IgD-negative memory B cell (primary cell): ENCODE measurements at places on chromosomes 2 and 18. TPM values are rescaled to one million over a fixed set of nuclear protein-coding genes. Genes with fewer than 3 reads are reported as not detected.

The MTX2 gene
- 21.7 TPM for polyA plus RNA-seq

The HOXD9 gene
- not detected for polyA plus RNA-seq

The EMILIN1 gene
- polyA plus RNA-seq: 0.61 TPM

The LTBP1 gene
- not detected for polyA plus RNA-seq

The PID1 gene
- not detected for polyA plus RNA-seq

The ASB18 gene
- polyA plus RNA-seq: not detected

The TIA1 gene
- polyA plus RNA-seq: 54.1 TPM

The TMEM37 gene
- not detected for polyA plus RNA-seq

The TUBA3D gene
- not detected for polyA plus RNA-seq

The TEX44 gene
- polyA plus RNA-seq: not detected

The C2orf66 gene
- not detected for polyA plus RNA-seq

The COL3A1 gene
- not detected for polyA plus RNA-seq

The HPCAL1 gene
- 89.2 TPM for polyA plus RNA-seq

The LYPD6B gene
- polyA plus RNA-seq: 7.8 TPM

The RIT2 gene
- not detected for polyA plus RNA-seq

The ST6GAL2 gene
- polyA plus RNA-seq: not detected

The ASXL2 gene
- polyA plus RNA-seq: 8.4 TPM

The ANKRD30BL gene
- 0.64 TPM for polyA plus RNA-seq

The ANO7 gene
- polyA plus RNA-seq: not detected

The CRYGD gene
- polyA plus RNA-seq: not detected

The ATP8B1 gene
- polyA plus RNA-seq: 0.50 TPM

The NEU2 gene
- polyA plus RNA-seq: not detected

The IFT172 gene
- polyA plus RNA-seq: 1.9 TPM

The RTP5 gene
- not detected for polyA plus RNA-seq

The KIF5C gene
- polyA plus RNA-seq: 2.0 TPM

The SUCLG1 gene
- 69.7 TPM for polyA plus RNA-seq

The AFF3 gene
- 85.9 TPM for polyA plus RNA-seq

The CNOT11 gene
- 46.8 TPM for polyA plus RNA-seq

The MEP1B gene
- 0.35 TPM for polyA plus RNA-seq

The TMEM163 gene
- polyA plus RNA-seq: 1.2 TPM

The C2orf15 gene
- 2.0 TPM for polyA plus RNA-seq

The SP100 gene
- 288 TPM for polyA plus RNA-seq

The MC2R gene
- polyA plus RNA-seq: not detected

The SULT1C4 gene
- not detected for polyA plus RNA-seq

The HOXD13 gene
- not detected for polyA plus RNA-seq

The IL36A gene
- polyA plus RNA-seq: not detected

The TFPI gene
- 0.09 TPM for polyA plus RNA-seq

The NEDD4L gene
- polyA plus RNA-seq: 9.6 TPM

The VAMP5 gene
- 43.0 TPM for polyA plus RNA-seq

The SP5 gene
- polyA plus RNA-seq: not detected

The MYCN gene
- not detected for polyA plus RNA-seq

The ZNF521 gene
- polyA plus RNA-seq: not detected

The INHBB gene
- not detected for polyA plus RNA-seq

The REL gene
- 64.7 TPM for polyA plus RNA-seq

The ZNF804A gene
- polyA plus RNA-seq: 4.5 TPM

The CPO gene
- polyA plus RNA-seq: not detected

The GYPC gene
- 111 TPM for polyA plus RNA-seq

The CACNB4 gene
- 0.43 TPM for polyA plus RNA-seq

The STAMBP gene
- 50.0 TPM for polyA plus RNA-seq

The FSHR gene
- polyA plus RNA-seq: not detected

The SERPINB7 gene
- not detected for polyA plus RNA-seq

The REG1B gene
- not detected for polyA plus RNA-seq
